NCI-H1092 treated with DMSO at 0.1 percent for 48 hours (cell line): ENCODE measurements at places on chromosomes 5 and 9.
A peak's percentile ranks its signal among the peaks of the same experiment; 100 is the strongest.

DNA sequence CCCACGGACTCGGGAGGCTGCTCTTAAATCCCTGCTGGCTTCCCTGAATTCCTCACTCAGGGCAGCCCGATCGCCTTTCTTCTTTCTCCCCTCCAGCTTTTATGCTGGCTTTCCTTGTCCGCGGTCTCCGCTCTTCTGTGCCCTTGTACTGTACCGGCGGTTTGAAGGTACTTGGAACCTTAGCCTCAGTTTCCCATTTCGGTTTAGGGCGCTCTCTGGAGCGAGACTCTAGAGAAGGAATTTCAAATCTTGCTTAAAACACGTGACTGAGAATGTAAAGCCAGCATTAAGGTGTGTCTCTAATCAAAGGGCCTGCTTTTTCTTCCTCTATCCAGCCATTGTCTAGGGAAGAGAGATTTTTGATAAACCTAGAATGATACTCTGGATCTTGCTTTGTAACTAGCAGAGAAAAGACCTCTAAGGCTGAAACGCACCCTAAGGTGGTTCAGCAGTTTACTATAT lies 650 bp downstream of the GPR107 start:
- DNase-seq: no peak

GRCh38 chr5:1793966-1794900 lies 5.4 kb downstream of the MRPL36 start:
- DNase-seq: no peak

DNA sequence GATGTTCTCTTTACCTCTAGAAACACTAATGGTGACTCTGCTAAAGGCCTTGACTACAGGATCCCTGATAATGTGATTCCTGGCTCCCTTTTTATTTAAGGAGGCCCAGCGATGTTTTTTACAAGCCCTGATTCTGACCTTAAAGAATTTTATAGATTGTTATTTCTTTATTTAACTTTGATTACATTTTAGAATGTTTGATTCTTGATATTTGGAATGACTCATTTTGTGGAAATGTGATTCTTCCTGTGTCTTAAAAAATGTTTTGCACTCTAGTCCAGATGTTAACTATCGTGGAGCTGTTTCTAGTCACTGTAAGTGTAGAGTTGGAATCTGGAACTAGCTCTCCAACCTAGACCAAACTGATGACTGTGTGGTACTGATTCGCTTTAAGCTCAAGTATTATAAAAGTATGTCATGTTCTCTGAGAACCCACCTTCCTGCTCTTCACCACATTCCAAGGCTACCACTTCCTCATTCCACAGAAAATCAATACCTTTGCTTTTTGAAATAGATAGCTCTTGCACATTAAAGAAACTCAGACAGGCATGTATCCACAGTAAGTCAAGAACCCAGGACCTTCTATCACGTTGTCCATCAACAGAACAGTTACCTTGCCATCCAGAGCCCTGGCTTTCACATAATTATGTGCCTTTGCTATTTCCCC lies 65.2 kb downstream of the JMY start:
- DNase-seq: no peak

DNA sequence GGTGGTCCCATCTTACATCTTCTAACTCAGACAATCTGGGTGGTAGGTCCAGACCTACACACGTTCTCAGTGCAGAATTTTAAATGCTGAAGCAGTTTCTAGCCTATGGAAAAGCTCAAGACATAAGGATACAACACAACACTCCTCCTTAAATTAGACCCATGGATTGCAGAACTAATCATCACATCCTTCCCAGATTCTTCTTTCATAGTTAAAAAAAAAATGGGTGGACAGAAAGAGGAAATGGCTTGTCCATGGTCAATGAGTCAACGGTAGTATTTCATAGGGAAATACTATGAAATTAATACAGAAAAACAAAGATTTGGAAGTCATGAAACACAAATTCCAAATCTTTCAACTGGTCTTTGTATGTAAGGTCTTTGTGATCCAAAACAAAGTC lies 106.9 kb downstream of the PAPPA start:
- DNase-seq: no peak

- DNase-seq: no peak
Observed at GRCh38 chr5:73096239-73096575, 24.2 kb upstream of the TMEM171 start.

DNA sequence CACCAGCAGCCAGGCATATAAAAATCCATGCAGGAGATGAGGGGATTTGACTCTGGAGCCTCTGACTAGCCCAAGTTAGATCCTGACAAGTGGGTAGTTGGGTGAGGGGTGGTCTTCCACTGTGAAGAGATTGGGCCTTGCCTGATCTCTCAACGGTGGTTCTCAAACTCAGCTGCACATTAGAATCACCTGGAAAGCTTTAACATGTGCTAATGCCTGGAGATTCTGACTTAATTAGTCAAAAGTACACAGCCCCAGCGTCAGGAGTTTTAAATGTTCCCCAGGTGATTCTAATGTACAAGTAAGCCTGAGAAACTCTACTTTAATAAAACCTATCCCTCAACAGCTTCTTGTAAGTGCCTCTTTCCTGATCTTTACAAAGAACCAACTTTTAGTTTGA lies 57.5 kb downstream of the GCNT4 start:
- no peak for DNase-seq

DNA sequence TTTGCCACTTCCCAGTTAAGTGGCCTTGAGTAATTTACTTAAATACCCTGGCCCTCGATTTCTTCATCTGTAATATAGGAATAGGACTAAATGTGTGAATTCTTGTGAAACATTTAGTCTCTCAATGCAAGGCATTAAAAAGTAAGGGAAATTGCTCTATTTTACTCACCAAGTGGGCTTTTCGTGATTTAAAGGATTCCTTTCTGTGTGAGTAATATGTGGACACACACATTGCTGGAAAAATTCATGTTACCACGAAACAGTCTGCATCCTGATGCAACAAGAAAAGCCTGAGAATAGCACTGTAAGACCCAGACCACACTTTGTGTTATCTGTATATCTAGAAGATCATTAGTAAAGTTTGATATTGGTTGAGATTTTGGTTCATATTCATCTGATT lies 1243.0 kb upstream of the CDH9 start:
- no peak for DNase-seq

DNA sequence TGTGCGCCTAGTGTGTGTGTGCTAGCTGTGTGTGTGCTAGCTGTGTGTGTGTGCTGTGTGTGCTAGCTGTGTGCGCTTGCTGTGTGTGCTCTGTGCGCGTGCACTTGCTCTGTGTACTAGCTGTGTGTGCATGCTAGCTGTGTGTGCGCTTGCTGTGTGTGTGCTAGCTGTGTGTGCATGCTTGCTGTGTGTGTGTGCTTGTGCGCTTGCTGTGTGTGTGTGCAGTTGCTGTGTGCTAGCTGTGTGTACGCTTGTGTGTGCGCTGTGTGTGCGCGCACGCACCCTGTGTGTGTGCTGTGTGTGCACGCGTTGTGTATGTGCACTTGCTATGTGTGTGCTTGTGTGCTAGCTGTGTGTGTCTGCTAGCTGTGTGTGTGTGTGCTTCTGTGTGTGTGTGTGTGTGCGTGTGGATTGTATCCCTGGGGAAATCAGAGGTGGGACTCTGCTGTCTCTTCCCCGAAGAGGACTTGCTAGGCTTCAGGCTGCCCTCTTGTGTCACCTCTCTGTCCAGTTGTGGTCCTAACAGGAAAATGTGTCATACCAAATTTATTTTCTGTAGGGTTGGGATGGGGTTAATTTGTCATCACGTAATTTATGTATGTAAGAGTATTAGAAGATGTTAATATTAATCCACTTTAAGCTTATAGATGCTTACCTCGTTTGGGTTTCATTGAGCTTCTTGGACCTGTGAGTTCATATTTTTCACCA lies 38.9 kb downstream of the TPPP start:
- DNase-seq: no peak

DNA sequence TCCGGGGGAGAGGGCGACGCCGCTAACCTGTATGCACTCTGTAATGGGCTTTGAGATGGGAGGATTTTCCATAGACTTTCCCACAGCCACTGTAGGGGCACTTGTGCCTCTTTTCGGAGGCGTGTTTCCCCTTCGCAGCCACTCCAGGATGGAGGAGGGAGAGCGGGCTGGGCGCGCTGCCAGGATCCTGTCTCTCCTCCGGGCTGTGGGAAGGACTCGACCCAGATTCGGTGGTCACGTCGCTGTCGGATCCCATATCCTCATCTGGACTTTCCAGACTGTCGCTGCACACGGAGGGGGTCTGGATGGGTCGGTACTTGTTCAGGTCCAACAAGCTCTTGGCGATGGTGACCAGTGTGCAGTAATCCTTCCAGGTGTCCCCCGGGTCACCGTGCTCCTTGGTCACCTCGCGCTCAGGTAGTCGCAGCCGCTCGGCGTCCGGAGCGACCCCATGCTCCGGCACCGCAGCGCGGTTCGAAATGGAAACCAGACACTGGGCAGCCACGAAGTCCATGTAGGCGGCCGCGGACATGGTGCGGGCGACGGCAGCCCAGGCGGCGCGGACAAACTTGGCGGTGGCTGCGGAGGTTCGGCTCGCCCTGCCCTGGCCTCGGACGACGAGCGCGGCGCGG lies 1.5 kb downstream of the KLF9 start:
- DNase-seq: peak; percentile 56

DNA sequence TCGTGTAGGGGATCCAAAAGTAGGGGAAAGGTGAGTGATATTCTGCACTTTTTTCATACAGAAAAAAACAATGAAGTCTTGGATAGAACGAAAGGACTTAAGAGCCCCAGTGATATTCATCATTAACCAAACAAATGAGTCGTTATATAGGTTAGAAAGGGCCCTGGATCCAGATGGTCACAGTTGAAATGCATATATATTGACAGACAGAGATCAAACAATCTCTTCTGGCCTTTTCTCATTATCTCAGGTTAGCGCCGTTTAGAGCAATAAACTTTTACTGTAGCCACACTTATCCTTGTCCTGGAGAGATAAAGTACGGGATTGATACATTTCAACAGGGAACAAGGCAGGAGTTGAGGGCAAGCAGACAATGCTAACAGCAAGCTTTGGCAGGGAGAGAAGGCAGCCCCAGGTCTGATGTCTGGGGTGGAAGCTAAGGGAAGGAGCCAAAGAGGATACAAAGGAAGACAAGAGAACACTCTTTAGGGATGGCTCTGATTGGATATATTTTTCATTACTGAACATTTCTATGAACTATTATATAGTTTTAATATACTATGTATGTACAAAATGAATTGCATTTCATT lies 77.0 kb downstream of the LIFR start:
- no peak for DNase-seq

DNA sequence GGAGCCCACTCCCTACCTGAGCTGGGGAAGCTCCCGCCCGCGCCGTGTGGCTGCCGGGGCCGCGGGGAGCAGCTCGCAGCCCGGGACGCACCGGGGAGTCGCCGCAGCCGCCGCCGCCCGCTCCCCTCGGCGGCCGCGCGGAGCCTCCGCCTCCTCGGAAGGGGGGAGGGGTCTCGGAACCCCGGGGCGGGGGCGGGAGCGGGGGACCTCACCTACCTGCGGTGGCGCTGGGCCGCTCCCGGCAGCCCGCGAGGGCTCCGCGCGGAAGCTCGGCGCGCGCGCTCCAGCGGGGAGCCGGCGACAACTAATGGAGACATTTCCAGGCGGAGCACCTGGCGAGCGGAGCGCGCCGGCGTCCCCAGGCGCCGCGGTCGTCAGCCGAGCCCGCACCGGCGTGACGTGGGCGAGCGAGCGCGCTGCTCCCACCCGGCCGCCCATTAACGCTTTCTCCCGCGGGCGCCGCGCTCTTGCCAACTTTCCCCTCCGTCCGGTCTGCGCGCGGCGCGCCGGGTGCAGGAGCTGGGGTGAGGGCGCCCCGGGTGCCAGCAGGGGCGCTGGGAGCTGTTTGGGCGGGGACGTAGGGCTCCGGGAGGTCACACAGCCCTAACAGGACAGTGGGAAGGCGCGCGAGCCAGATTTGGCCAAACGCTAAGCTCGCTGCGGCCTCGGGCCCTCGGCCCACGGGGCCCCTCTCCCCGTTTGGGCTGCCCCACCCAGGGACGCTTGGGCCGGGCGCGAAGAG lies 4.3 kb upstream of the IRX4 start:
- no peak for DNase-seq

DNA sequence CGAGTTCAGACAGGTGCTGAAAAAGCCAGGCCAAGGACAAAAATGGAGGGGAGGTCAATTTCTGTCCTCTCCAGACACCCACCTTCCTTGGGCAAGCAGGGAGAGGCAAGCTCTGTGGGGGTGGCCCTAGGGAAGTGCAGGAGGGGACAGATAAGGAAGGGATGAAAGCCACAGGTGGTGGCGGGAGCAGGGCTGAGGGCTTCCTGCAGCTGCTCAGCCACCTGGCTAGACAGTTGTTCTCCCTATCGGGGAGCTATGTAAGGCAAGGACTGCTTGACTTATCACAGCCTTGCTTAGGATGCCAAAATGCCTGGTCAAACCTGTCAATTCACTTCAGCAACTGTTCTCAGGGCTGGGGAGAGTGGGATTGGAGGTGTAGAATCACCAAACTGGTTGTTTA lies 266.1 kb downstream of the ZSWIM6 start:
- DNase-seq: no peak

DNA sequence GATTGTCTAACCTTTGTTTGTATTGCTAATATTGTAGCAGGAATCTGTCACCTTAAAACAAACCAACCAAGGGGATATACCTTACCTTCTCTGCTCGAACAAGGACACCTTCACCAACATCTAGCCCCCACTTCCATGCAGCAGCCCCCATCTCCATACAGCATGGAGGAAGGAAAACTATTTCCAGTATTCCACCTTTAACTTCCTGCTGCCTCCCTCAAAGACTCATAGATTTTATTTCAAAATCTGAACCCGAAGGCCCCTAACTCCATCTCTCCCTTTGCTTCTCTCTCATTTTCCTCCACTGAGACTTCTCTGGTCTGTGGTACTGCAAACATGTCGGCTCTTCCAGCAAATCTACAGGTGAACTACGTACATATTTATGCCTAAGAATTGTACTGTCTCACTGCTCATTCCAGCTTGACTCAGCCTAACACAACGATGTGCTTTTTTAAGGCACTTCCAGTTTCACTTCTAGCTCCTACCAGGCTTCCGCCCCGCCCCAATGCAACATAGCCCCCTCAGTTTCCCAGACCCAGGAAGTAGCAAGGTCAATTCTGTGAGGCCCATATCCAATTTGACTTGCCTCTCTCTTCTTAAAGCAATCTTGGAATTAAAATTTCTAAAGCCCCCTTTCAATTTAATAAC lies 70.7 kb upstream of the RNF38 start:
- no peak for DNase-seq

GRCh38 chr9:112858625-112859147 lies 32.0 kb downstream of the SLC46A2 start:
- DNase-seq: no peak

- no peak for DNase-seq
Observed at GRCh38 chr9:17970277-17970676, 391.4 kb downstream of the SH3GL2 start.
